Lung microvascular endothelial cell (primary cell): ENCODE measurements at places on chromosomes 6 and 20. TPM values are rescaled to one million over a fixed set of nuclear protein-coding genes. Genes with fewer than 3 reads are reported as not detected.
A peak's percentile ranks its signal among the peaks of the same experiment; 100 is the strongest.

DNA sequence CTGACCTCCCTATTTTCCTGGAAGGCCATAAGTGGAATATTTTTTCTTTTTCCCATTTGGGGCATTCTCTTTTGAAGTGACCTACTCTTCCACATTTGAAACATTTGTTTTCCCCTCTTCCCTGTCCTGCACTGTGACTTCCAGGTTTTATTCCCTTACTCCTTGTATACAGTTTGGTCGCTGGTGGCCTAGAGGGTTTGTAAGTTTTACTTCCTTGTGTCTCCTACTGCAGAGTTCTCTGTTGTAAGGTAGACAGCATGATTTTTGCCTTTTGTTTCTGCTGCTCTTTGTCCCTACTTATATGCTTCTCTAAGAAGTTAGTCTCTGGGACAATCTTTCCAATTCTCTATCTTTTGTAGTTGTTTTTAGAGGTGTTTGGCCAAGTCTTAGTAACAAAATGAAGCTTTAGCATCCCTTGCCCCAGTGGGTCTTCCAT is 7.4 kb upstream of the ZNFX1 start:
- no peak for DNase-seq

The CSNK2B gene
- total RNA-seq: 64.1 and 67.6 TPM in 2 replicates

The EZR gene
- total RNA-seq: 50.3 and 50.8 TPM in 2 replicates

The SNAP25 gene
- 0.22 TPM in 1 of 2 replicates, not detected in the other for total RNA-seq

The YTHDF1 gene
- 12.4 and 16.1 TPM in 2 replicates for total RNA-seq

The MOG gene
- not detected in 2 replicates for total RNA-seq

- no peak for DNase-seq
Observed at GRCh38 chr6:168131464-168132415, 52.7 kb upstream of the FRMD1 start.

DNA sequence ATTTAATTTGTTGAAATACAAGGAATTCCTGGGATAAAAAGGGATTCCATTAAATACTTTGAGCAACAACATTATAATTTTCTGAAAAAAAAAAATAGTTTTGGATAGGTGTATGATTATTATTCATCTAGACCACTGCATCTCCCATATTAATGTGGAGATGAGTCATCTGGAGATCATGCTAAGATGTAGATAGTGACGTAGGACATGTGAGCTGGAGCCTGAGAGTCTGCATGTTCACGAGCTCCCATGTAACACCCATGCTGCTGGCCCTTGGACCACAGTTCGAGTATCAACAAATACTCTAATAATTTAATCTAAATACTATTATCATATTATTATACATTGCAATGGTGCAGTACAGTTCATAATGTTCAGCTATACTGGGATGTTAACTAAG is 91.6 kb downstream of the EPM2A start:
- DNase-seq: no peak

- DNase-seq: no peak
Observed at GRCh38 chr6:15705981-15706380, 43.2 kb upstream of the DTNBP1 start.

DNA sequence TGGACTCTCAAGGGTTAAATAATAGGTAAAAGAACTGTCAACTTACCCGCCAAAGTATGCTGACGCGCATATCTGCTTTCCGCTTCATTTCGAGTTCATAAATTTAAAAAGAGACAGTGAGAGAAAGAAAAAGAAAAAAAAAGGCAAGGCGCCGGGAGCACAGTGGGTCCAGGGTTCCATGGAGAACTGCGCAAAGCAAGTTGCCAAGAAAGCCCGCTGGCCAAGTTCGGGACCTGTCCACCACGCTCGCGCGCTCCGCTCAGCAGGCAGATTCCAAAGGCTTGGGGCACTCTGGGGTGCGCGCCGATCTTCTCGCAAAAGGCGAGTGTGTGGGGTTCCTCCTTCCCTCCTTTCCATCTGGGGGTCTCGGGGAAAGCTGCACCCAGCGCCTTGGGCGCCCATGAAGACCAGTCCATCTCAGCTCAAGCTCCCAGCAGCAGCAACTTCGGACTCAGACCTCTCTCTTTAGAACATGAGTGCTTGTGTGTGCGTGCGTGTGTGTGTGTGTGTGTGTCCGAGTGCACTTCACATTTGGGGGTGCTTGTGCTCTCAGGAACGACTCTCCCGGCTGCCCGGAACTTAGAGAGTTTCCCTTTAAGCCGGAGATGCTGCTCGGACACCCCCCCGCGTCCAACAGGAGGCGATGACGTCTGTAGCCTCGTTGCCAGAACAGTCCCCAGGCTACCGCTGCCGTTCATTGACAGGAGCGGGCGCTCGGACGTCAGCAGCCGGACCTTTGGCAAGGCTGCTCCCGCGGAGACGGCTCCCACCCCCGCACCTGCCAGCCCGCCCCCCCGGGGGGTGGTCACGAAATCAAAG is 180.0 kb downstream of the TBXT start:
- DNase-seq: peak; percentile 4

The CYP39A1 gene
- under 0.01 and 0.60 TPM in 2 replicates for total RNA-seq

The NOTCH4 gene
- 9.1 and 14.8 TPM in 2 replicates for total RNA-seq

GRCh38 chr20:1637755-1638154 is 17.9 kb upstream of the SIRPB1 start:
- DNase-seq: no peak

- no peak for DNase-seq
Observed at GRCh38 chr6:144602523-144603180, 317.5 kb downstream of the UTRN start.

The GNMT gene
- total RNA-seq: under 0.01 TPM in 1 of 2 replicates, not detected in the other

The NKAIN4 gene
- not detected in 2 replicates for total RNA-seq

The FAXC gene
- 0.20 and 1.3 TPM in 2 replicates for total RNA-seq
